ENCODE measurements at places on chromosomes 5 and 9.
A peak's percentile ranks its signal among the peaks of the same experiment; 100 is the strongest.

DNA sequence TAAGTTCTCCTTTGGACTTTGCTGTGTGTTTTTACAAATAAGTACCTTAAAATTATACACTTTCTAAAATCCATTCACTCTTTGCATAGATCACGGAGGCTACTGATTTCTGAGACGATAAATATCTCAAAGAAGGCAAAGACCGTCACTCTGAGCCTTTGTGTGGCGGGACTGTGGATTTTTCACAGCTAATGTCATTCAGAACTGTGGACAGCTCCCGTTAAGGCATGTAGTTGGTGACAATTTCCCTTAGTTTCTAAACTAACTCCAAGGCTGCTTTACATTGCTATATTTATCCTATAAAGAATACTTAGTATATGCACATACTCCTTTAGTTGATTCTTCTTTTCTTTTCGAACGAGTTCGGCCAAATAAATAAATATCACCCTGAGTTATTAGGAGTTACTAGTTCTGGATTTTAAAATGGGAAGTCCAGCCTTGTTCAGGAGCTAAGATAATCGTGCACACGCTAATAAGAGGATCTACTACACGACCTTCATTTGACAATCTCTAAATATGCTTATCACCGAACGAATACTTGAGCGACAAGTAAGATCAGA lies 1.8 kb downstream of the HCN1 start:
- no peak for DNase-seq

- DNase-seq, result no peak
Measured at GRCh38 chr9:94720846-94721549, 5.5 kb upstream of the AOPEP start.

- no peak for DNase-seq
Measured at GRCh38 chr5:154644745-154645411, 110.3 kb upstream of the LARP1 start.

GRCh38 chr5:149442563-149443182 lies 63.6 kb upstream of the IL17B start:
- peak; percentile 46 for DNase-seq

- DNase-seq, result no peak
Measured at GRCh38 chr9:114745108-114745848, 60.6 kb downstream of the TNFSF15 start.

GRCh38 chr5:131825404-131826013 lies 28.7 kb upstream of the FNIP1 start:
- DNase-seq, result no peak

DNA sequence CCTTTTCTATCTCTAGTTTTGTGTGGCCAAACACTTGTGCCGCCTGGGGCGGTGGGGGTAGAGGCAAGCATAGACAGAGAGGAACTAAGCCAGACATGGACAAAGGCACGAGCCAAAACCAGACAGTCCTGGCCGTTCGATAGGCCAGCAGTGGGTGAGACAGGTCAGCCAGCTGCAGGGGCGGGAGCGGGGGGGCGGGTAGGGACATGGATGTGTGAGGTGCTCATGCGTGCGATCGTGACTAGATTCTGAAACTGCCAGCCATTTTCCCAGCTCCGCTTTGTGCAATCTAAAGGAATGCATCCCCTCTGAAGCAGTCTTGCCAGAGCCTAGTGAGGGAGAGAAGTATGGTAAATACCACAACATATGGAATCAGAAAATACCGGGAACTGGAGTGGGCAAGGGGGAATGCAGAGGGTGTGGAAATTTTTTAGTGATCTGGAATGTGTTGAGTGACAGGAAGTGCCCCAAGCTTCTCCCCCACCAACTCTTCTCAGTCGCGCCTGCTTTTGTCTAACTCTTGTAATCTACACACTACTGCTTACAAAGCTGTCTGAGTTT lies 111.9 kb downstream of the NR6A1 start:
- no peak for DNase-seq

DNA sequence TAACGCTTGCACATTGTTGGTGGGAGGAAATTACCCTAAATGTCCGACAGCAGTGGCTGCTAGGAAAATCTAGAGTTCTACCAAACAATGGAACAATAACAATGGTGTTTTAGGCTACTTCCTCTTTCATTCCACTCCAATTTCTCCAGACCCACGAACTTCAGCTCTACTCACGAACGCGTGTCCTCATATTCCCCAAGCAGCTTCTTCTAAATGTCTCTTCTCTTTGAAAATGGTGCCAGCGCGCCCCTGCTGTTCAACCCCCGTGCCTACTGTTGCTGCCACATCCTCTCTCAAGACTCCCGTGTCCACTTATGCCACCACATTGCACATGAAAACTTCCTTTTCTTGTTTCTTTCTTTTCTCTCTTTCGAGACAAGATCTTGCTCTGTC lies 25.6 kb downstream of the OR2V2 start:
- no peak for DNase-seq

- DNase-seq, result no peak
Measured at GRCh38 chr5:142117579-142118151, 9.1 kb downstream of the NDFIP1 start.

- DNase-seq, result no peak
Measured at GRCh38 chr5:11239261-11240015, 478.4 kb upstream of the DAP start.

DNA sequence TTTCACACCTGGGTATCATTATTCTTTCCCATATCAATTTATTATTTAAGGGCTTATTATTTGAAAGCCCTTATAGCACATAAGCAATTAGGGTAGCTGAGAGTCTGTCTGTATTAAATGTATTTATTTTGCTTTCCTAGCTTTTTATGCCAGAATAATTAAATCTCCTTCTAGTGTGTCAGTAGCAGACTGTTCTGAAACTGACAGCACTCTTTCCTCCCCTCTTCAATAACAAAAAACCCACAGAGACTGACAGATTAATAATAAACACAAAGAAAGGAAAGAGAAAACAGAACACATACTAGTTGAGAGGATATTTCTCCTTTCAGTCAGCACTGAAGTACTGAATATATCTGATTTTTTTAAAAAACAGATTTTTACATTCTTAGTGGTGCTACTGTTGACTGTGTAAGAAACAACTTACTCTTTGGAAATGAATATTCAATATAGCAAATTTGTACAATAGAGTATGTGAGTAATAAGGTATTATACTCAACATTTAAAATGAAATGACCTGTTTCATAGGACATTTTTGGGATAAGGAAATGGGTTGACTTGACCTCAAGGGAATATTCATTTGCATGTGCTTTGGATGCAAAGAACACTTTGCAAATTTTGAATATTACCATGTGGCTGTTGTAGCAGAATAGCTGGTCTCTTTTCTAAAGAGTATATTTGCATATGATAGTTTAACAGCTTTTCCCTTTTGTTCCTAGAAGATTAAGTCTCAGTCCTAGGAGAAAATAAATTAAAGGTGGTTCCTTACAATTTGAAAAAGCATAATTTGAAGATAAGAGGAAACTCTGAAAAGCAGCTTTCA lies 208.3 kb downstream of the SPATA31D1 start:
- DNase-seq, result no peak
